ENCODE measurements at places on chromosomes 2 and 18.

DNA sequence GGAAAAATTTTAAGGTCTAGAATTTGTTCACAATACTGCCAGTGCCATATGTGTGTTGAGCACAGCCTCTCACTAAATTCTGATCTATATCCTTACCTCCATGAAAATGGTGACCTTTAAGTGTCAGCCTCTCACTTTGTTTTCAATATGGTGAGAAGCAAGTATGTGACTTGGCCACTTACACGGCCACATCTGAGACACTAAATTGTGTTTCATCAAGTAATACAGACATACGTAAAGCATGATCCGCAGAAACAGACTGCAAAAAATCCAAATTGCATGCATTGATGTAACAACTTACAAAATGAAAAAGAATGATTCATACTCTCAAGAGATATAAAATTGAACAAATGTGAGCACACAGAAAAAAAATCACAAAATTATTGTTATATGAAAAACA, 55.2 kb upstream of the UGP2 start:
- H3K27me3 ChIP-seq = peaks cover 10% of the 10 kb centered on the region
- DNase-seq = no peak
- H3K4me1 ChIP-seq = no peaks in the 10 kb centered on the region

DNA sequence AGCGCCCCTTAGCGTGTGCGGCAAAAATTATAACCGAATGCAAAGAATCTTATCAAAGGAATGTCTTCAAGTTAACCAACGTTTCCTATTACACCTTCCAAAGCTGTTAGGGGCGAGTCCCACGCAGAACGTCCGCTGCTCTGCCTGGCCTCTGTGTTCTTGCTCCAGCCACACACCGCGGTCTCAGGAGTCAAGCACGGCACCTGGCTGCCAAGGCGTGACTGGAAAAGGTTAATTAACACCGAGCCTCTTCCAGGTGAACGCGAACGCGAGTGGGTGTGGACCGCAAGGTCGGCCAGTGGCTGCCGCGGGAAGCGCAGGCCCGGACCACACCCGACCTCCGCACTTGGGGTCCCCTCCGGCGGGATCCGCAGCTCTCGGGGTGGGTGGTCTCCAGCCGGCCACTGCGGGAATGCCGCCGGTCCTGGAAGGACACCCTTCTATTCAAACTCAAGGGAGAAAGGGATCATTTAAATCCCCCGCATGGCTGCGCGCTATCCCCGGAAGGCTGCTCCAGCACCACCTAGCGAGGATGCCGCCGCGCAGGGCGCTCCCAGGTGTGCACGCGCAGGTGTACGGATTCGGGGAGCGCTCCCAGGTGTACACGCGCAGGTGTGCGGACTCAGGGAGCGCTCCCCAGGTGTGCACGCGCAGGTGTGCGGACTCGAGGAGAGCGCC, 830 bp downstream of the CYB5A start:
- no peaks in the 10 kb centered on the region for H3K27me3 ChIP-seq
- peaks cover 7% of the 10 kb centered on the region for H3K4me1 ChIP-seq
- peaks cover 6% of the 10 kb centered on the region for H3K36me3 ChIP-seq
- H3K27ac ChIP-seq = no peak overlapping the region
- DNase-seq = no peak
- no peak overlapping the region for H3K4me3 ChIP-seq

GRCh38 chr2:23346029-23346428, 39.0 kb upstream of the KLHL29 start:
- no peak overlapping the region for H3K27ac ChIP-seq
- H3K4me1 ChIP-seq = no peaks in the 10 kb centered on the region
- H3K27me3 ChIP-seq = peaks cover 35% of the 10 kb centered on the region
- no peak for DNase-seq
- H3K36me3 ChIP-seq = no peaks in the 10 kb centered on the region

DNA sequence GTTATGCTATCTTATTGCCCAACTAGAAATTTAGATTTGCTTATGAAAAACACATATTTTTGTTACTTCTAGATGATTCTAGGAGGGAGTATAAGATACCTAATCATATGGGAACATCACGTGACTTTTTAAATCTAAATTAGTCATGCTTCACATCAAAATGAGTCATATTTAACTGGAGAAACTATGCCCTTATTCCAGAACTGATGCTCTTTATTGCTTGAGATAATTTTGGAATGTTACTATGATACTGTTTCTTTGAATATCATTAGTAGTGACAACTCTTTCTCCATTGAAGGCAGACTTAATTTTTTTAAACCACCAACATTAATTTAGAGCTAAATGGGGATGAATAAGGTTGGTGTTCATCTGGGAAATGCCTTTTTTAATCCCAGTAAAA, 19.9 kb upstream of the ELAC1 start:
- H3K36me3 ChIP-seq = peaks cover 18% of the 10 kb centered on the region
- H3K27me3 ChIP-seq = no peaks in the 10 kb centered on the region
- H3K27ac ChIP-seq = no peak overlapping the region
- DNase-seq = no peak
- H3K4me1 ChIP-seq = no peaks in the 10 kb centered on the region

GRCh38 chr2:219206328-219207133, at the start of gene ZFAND2B:
Gene ZFAND2B, plus strand, starts transcription at chr2:219206782. Its CDS starts 206 bp downstream, at chr2:219206988.
- no peaks in the 10 kb centered on the region for H3K27me3 ChIP-seq
- H3K4me3 ChIP-seq = peak within 1 kb of the TSS; percentile 86
- H3K27ac ChIP-seq = peak within 1 kb of the TSS; percentile 92
- peaks cover 23% of the 10 kb centered on the region for H3K36me3 ChIP-seq

DNA sequence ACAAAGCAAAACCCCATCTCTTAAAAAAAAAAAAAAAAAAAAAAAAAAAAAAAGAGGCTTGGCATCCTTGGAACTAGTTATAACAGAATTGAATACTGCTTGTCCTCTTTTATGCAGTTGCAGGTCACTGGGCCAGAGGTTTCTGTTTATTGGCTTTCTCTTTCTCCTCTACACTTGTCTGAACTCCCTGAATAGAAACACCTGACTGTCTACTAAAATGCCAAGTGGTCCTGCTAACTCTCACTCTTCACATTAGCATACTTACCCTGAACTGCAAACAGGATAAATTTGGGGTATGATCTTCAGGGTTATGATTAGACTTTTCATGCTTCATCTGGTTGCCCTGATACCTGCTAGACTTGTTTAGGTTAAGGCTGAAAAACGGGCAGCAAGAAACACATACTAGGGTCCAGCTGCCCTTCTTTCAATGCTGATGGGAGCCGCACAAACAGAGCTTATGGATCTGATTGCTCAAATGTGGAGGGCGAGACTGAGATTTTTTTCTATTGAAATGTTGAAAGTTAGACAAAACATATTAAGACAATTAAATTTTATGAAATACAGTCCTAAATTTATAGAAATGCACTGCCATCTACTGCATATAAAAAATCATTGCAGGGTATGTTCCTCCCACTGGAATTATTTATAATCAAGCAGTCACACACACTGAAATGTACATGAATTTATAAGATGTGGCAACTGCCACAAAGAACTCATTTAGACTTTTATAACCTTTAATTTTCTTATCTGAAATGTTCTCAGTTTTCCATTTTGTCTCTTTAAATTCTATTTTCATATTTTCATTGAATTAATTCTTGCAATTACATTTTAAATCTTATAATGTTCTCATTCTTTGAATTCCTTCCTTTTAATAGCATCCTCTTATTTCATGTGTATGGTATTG, 40.8 kb downstream of the GTF3C3 start:
- H3K4me1 ChIP-seq = no peaks in the 10 kb centered on the region
- no peak overlapping the region for H3K27ac ChIP-seq
- H3K36me3 ChIP-seq = peaks cover 8% of the 10 kb centered on the region
- DNase-seq = no peak
- no peaks in the 10 kb centered on the region for H3K27me3 ChIP-seq

GRCh38 chr2:20930928-20931327, 108.0 kb upstream of the LDAH start:
- H3K36me3 ChIP-seq = no peaks in the 10 kb centered on the region
- no peak overlapping the region for H3K27ac ChIP-seq
- H3K27me3 ChIP-seq = peaks cover 43% of the 10 kb centered on the region
- H3K4me3 ChIP-seq = no peak overlapping the region
- H3K4me1 ChIP-seq = no peaks in the 10 kb centered on the region

DNA sequence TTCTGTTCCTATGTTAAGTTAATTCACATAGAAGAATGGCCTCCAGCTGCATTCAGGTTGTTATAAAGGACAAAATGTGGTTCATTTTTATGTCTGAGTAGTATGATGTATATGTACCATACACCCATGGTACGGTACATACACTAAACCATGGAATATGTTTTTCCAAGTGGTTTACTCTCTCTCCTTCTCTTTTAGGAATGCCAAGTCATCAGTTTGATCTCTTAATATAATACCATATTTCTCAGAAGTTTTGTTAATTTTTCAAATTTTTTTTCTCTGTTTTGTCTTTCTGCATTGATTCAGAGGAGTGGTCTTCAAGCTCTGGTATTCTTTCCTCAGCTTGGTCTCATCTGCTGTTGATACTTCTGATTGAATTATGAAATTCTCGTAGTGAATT, 230.9 kb downstream of the DSEL start:
- H3K27ac ChIP-seq = no peak overlapping the region
- no peaks in the 10 kb centered on the region for H3K36me3 ChIP-seq
- H3K27me3 ChIP-seq = no peaks in the 10 kb centered on the region
- H3K4me1 ChIP-seq = no peaks in the 10 kb centered on the region

GRCh38 chr18:475202-476031, 25.1 kb downstream of the COLEC12 start:
- H3K27me3 ChIP-seq = peaks cover 46% of the 10 kb centered on the region
- no peaks in the 10 kb centered on the region for H3K36me3 ChIP-seq
- H3K4me3 ChIP-seq = no peak overlapping the region
- H3K4me1 ChIP-seq = no peaks in the 10 kb centered on the region
- H3K27ac ChIP-seq = no peak overlapping the region

- no peaks in the 10 kb centered on the region for H3K36me3 ChIP-seq
- peaks cover 37% of the 10 kb centered on the region for H3K27me3 ChIP-seq
- H3K27ac ChIP-seq = no peak overlapping the region
- no peak for DNase-seq
These were observed 29.7 kb upstream of the GPC1 start for GRCh38 chr2:240405684-240406313.

DNA sequence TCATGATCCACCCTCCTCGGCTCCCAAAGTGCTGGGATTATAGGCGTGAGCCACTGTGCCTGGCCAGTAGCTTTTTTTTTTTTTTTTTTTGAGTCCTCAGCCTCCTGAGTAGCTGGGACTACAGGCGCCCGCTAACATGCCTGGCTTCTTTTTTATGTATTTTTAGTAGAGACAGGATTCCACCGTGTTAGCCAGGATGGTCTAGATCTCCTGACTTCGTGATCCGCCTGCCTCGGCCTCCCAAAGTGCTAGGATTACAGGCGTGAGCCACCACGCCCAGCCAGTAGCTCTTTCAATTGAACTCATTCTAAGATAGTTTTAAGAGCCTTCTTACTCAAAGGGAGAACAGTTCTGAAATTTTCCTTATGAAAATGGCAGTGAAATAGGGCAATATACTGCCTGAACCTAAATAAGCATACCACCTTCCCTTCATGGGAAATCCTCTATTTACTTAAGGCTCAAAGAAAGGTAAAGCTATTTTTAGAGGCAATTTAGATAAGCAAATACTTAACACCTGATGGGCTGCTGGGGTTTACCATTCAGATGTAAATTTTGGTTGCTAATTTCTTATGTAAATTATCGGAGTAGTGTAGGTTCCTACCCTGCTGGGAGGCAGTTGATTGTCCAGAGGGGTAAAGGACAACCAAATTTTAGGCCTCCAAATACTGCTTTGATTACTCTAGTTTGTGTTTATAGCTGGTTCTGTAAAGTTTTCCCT, 144.7 kb downstream of the GREB1L start:
- H3K27me3 ChIP-seq = peaks cover 15% of the 10 kb centered on the region
- no peaks in the 10 kb centered on the region for H3K36me3 ChIP-seq
- H3K4me3 ChIP-seq = no peak overlapping the region
- no peaks in the 10 kb centered on the region for H3K4me1 ChIP-seq

DNA sequence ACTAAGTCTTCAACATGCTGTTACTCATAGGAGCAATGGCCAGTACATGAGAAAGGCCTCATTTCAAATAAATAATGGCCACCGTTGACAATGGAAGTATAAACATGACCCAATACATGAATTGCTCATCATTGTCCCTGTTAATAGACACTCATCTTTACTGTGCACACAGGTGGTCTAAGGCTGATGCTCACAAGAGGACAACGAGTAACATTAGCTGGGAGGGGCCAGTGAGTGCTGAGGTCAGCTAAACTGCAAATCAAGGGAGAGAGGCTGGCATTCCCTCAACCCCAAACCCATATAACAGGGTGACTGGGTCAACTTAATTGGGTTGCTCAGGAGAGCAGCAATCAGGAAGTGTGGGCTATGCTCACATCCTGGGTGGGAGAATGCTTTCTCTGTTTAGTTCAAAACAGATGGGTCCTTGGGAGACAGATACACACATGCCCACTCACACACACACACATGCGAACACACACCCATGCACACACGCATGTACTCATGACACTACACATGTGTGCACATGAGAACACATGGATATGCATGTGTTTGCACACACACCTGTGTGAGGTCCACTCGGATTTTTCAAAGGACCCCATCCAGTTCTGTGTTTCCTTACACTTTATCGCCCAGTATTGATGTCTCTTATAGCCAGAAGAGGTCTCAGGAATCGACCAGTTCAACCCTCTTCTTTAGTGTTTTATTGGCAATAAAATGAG, 172.0 kb downstream of the INHBB start:
- peaks cover 57% of the 10 kb centered on the region for H3K27me3 ChIP-seq
- H3K36me3 ChIP-seq = no peaks in the 10 kb centered on the region
- no peak overlapping the region for H3K4me3 ChIP-seq
- H3K4me1 ChIP-seq = peaks cover 8% of the 10 kb centered on the region
- no peak overlapping the region for H3K27ac ChIP-seq
- DNase-seq = no peak

DNA sequence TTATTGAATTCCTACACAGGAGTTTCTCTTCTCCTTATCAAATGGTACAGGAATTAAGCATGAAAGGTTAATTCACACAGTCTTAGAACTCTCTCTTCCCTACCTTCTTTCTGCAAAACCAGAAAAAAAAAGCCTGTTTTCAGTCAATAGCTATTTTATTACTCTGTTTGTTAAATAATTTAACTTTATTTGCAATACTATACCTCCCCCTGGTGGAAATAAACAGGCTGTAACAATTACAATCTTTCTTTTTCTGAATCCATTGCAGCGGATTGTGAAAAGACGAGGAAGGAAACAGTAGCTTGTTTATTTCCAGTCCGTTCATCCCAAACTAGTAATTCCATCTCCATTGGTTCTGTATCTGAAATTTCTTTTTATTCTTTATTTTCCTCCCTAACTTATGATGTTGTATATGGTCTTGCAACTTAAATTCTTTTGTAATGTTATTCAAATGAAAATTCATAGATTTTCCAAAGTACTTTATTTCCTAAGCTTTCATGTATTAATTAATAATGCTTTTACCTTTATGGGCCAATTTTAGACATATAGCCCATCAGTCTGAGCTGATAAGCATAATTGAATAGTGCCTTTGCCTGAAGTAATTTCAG, 165.2 kb downstream of the SH3BP4 start:
- no peak overlapping the region for H3K27ac ChIP-seq
- no peak for DNase-seq
- no peak overlapping the region for H3K4me3 ChIP-seq
- H3K27me3 ChIP-seq = peaks cover 50% of the 10 kb centered on the region
- H3K4me1 ChIP-seq = no peaks in the 10 kb centered on the region
